ENCODE measurements at places on chromosomes 13 and 19.
A peak's percentile ranks its signal among the peaks of the same experiment; 100 is the strongest.

- DNase-seq = peak; percentile 79
Observed at GRCh38 chr13:43023289-43023963, at the start of gene DNAJC15. DNAJC15 (plus strand) TSS chr13:43023586; CDS start chr13:43023627, 41 bp downstream.

DNA sequence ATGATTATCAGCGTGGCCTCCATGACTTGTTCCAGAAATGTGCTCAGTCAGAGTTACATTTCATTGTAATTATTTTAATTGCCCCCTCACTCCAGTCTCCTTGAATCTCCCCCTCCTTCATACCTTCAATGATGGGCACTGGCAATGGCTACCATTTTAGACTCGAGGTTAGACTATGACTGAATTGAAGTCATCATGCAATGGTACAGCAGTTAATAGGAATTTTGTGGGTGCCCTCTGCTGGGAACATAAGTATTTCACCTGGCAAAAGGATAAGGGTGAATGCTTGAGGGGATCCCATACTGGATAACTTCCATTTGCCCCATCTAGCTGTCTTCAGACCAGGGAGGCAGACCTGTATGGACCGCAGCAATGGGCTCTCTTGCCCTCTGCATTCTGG, 32.2 kb upstream of the USP12 start:
- DNase-seq = no peak

GRCh38 chr13:98299966-98300350, 122.9 kb upstream of the RNF113B start:
- DNase-seq = no peak

GRCh38 chr19:44590245-44591059, 22.9 kb upstream of the IGSF23 start:
- no peak for DNase-seq

DNA sequence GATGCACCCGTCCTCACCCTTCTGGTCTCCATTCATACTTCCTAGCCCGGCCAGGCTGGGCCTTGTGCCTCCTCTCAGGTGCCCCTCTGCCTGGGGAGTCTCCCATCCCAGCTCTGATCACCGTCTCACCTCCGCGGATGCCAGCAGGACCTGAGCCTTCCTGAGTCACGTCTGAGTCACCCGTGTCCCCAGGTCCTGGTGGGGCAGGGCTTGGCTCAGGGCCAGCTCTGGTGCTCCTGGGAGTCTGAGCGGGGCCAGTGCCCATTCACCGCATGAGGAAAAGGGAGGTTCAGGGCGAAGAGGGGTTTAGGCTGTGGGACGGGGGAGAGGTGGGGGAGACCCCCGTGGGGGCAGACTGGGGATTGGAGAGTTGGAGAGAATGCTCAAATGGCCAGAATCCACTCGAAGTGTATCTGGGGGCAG, 593 bp downstream of the ATP8B3 start:
- no peak for DNase-seq

DNA sequence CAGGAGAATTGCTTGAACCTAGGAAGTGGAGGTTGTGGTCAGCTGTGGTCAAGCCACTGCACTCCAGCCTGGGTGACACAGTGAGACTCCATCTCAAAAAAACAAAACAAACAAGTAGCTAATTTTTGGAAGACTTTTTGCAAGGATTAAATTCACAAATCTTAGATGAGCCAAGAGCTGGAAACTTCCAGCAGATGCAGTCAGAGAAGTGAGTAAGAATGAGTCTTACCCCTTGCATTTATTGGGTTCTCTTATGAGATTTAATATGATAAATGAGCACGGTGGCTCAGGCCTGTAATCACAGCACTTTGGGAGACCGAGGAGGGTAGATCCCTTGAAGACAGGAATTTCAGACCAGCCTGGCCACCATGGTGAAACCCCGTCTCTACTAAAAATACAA, 44.9 kb upstream of the NBEA start:
- no peak for DNase-seq

- DNase-seq = no peak
Observed at GRCh38 chr13:92804346-92804745, 422.3 kb upstream of the GPC6 start.

DNA sequence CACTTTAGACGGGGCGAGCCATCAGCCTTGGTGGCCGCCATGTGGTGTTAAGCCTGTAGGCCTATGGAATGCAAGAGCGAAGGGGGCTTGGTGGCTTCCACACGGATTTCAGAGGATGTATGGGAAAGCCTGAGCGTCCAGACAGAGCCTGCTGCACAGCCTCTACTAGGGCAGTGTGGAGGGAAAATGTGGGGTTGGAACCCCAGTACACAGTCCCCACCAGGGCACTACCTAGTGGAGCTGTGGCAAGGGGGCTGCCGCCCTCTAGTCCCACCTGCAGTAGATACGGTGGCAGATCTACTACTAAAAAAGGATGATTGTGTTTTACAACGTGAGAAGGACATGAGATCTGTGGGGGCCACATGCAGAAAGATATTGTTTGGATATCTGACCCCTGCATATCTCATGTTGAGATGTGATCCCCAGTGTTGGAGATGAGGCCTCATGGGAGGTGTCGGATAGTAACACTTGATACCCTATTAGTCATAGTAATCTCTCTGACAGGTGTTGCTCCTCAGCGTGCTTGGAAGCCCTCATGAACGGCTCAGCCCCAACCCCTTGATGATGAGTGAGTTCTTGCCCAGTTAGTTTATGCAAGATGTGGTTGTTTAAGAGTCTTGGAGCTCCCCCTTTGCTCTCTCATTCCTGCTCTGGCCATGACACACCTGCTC, 45.6 kb downstream of the LHFPL6 start:
- DNase-seq = no peak

- DNase-seq = no peak
Observed at GRCh38 chr13:31015199-31015598, 82.7 kb downstream of the TEX26 start.

DNA sequence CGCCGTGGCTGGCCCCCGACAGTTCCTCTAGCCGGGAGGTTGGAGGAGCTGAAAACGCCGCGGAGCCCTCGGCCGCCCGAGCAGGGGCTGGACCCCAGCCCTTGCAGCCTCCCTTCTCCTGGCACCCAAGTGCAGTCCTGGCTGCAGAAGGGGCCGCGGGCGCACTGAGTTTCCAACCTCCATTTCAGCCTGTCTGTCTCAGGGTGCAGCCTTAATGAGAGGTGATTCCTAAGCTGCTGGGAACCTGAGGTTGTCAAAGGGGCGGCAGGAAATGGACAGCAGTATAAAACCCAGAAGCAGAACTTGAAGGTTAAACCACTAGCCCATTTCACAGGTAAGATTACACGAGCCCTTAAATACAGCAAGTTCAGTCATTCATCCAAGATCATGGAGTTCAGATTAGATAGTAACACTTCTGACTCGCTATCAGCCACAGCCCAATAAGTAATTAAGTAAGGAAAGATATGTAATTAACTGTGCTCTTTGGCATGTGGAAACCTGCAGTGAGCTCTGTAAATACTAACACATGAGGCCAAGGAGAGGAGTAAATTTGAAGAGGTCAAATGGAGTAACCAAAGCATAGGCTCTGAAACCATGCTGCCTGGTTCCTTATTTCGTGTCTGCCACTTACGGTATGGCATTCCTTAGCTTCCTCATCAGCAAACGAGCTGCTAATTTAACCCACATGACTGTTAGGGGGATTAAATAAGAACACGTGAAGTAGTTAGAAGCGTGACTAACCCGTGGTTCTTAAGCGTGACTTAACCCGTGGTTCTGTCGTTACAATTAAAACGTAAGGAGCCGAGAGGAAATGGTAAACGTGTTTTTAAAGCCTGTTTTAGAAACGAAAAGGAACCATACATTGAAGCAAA, 686 bp downstream of the SETDB2 start:
- DNase-seq = peak; percentile 24

GRCh38 chr13:41356786-41357185, 45.7 kb downstream of the NAA16 start:
- DNase-seq = no peak

DNA sequence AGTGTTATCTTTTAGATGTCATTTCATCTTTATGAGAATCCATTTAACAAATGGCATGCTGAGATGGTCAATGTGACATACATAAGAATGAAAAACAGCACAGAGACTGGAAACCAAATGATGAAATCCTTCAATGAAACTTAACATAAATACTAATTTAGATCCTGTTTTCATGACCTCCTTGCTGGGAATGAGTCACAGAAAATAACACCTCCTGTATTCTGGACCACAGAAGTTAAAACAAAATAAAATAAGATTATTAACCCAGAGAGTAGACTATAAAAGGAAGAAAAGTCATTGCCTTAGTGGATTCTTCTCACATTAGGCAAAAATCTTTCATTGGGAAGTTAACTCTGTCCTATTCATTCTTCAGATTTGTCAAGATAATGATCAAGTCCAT, 1.6 kb downstream of the DIAPH3 start:
- DNase-seq = no peak

- DNase-seq = no peak
Observed at GRCh38 chr13:23695711-23696464, 125.7 kb downstream of the TNFRSF19 start.

DNA sequence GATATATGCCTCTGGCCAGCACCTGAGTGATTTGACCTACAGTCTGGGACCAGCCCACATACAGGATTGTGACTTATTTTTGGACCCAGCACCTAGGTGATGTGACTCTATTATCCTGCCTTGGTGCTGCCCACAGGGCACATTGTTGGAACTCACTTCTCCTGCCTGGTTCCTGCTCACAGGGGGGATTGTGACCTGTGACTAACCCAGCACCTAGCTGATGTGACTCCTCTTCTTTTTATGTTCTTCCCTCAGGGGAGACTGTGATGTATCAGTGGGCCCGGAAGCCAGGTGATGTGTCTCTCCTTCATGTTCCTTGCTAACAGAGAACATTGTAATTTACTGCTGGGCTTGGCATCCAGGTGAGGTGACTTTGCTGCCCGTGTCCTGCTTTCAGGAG, 63.0 kb upstream of the ZNF724 start:
- DNase-seq = no peak

DNA sequence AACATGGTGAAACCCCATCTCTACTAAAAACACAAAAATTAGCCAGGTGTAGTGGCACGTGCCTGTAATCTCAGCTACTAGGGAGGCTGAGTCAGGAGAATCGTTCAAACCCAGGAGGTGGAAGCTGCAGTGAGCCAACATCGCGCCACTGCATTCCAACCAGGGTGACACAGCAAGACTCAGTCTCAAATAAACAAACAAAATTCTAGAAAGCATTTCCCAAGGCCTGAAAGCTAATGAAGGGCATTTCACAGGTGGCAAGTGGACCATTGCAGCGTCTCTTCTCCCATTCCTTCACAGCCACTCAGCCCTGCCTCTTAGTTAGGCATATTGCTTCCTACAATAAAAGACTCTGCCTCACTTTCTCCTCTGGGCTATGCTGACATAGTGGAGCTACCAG, 13.5 kb upstream of the RXFP2 start:
- no peak for DNase-seq

GRCh38 chr19:7748756-7749155, 1.4 kb upstream of the CD209 start:
- no peak for DNase-seq

DNA sequence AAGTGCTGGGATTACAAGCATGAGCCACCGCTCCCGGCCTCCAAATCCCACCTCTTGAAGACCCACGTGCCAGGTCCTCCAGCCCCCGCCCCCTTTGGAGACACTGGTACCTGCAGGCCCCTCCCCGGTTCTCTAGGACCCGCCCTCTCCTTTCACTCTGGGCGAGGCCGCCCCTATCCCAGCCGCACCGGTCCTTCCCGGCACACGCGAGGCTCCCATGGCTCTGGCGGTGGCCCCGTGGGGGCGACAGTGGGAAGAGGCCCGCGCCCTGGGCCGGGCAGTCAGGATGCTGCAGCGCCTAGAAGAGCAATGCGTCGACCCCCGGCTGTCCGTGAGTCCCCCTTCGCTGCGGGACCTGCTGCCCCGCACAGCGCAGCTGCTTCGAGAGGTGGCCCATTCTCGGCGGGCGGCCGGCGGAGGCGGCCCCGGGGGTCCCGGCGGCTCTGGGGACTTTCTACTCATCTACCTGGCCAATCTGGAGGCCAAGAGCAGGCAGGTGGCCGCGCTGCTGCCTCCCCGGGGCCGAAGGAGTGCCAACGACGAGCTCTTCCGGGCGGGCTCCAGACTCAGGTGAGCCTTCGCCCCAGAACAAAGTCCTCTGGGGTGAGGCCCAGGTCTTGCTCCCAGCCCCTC, at the start of gene CBLC:
CBLC (plus strand) TSS at position 176 of the 633 bp plus-strand sequence; CDS start at position 218, 42 bp downstream.
- DNase-seq = no peak

DNA sequence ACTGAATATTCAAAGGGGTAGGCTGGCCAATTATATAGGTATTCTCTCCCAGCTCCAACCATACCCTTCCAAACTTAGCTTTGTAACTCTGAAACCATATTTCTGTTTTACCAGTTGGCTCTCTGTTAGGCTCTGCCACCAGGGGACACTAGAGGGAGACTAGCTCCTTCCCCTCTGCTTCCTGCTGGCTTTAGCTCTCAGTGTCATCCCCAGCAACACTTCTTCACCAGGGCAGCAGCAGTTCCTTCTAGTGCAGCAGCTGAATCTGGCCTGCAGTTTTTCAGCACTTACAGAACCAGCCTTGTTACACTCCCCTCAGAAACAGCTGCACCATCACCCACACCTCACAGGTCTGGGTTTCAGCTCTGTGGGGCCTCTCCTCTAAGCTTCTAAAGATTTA, 51.0 kb upstream of the DOCK9 start:
- DNase-seq = no peak

- no peak for DNase-seq
Observed at GRCh38 chr13:34738254-34738992, 203.6 kb upstream of the NBEA start.

- no peak for DNase-seq
Observed at GRCh38 chr13:19725320-19725719, 57.4 kb downstream of the PSPC1 start.

- DNase-seq = no peak
Observed at GRCh38 chr13:24687611-24688010, 7.4 kb downstream of the ATP12A start.

DNA sequence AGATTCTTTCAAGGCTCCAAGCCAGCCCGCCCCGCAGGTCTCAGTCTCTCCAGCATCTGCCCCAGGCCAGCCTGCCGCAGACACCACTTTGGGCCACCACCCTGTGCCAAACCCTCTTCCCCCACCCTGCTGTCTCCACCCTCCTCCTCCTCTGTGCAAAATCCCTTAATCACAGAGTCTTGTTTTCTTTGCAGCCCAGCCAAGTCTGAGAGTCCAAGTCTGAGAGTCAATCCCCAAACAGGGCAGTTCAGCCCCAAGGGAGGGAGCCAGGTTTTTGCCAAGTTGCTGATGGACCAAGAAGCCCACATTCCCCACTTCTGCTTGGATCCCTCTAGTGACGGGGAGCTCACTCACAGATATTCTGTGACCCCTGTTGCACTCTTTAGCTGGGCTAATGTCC, 3.1 kb downstream of the ADAMTS10 start:
- DNase-seq = no peak

DNA sequence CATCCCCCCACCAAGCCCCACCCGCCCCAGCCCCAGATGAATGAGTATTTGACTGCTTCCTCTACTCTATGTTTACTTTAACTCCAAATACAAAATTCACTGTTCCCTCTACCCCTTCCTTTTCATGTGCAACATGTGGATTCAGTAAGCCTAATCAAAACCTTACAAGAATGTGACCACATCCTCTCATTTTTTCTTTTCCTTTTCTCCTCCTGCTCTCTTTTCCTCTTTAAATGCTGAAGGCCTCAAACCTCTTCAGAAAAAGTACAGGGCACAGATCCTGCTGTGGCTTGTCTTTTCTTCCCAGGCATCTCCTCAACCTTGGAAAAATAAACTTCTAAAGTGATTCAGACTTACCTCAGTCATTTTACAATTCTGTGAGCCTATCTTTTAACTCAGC, 119.0 kb downstream of the MYCBP2 start:
- DNase-seq = no peak

- peak; percentile 26 for DNase-seq
Observed at GRCh38 chr19:23116802-23117571, at the start of gene ZNF730. ZNF730 (plus strand) TSS chr19:23117025; CDS start chr19:23117174, 149 bp downstream.

Data from hippocampal formation (tissue), 2 donors.